Hematopoietic multipotent progenitor cell (in vitro differentiated cells): ENCODE measurements at places on chromosomes 5 and 9. TPM values are rescaled to one million over a fixed set of nuclear protein-coding genes. Genes with fewer than 3 reads are reported as not detected.

The CENPK gene
- total RNA-seq = 3.5 TPM

The ANKRD31 gene
- under 0.01 TPM for total RNA-seq

The SMIM3 gene
- total RNA-seq = 61.9 TPM

The PCDHB13 gene
- total RNA-seq = under 0.01 TPM
